Bronchial smooth muscle cell (primary cell): ENCODE measurements at places on chromosomes 16 and 17. TPM values are rescaled to one million over a fixed set of nuclear protein-coding genes. Genes with fewer than 3 reads are reported as not detected.

The CLDN7 gene
- 4.2 and 16.5 TPM in 2 replicates for total RNA-seq

The NPIPB9 gene
- total RNA-seq: 2.4 TPM in 1 of 2 replicates, not detected in the other

The KLHL36 gene
- 55.2 and 78.1 TPM in 2 replicates for total RNA-seq

The CNTROB gene
- 17.0 and 21.2 TPM in 2 replicates for total RNA-seq

The CYB5B gene
- 40.3 and 46.7 TPM in 2 replicates for total RNA-seq

The ENGASE gene
- 9.9 and 10.1 TPM in 2 replicates for total RNA-seq

The ACAP1 gene
- 3.3 and 5.2 TPM in 2 replicates for total RNA-seq

The CCL4 gene
- total RNA-seq: not detected in 2 replicates

The CDH16 gene
- total RNA-seq: not detected in 2 replicates

The RDM1 gene
- total RNA-seq: 0.16 TPM in 1 of 2 replicates, not detected in the other
